ENCODE measurements at places on chromosomes 6 and 20.

DNA sequence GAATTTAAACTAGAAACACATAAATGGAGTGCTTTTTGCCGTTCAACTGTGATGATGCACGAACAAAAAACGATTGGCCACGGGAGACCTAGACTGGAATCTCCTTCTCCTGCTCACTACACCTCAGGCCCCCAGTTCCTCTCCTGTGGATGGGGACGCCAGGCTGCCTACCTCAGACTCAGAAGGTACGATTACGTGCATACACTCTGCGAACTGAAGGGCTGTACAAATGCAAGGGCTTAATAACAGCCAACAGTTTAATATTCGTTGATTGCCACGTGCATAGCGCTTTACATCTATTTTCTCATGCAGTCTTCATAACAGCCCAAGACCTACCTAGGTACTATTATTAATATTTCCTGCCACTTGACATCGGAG, 495 bp upstream of the ARMC2 start:
- DNase-seq = no peak

DNA sequence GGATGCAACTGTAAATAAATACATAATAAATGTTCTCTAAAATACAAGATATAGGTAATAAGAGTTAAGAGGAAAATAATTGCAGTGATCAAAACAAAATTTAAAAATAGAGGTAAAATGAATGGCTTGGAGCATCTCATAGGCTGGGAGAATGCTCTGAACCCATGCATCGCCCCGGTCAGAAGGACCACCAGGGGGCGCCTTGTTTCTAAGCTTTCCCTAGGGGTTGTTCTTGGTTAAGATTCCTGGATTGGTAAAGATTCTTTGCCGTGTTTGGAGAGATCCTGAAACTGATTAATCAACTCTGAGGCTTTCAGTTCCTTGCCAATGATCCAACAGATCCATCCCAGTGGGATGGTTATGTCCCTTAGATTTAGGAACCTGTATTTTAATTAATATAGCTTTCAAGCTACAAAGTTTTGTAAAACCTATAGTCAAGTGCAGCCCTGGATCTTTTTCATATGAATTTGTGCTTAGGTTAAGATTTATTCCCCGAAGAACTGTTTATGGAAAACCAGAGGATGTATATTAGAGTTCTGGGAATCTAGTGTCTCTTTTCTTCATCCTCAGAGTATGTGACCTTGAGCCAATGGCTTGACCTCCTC, 45.3 kb upstream of the PRELID3B start:
- peak; percentile 15 for DNase-seq

- DNase-seq = no peak
Observed at GRCh38 chr6:134261766-134262165, 56.1 kb downstream of the SGK1 start.

GRCh38 chr6:168228676-168229367, 90.8 kb downstream of the DACT2 start:
- no peak for DNase-seq

- no peak for DNase-seq
Observed at GRCh38 chr20:51692806-51693400, 75.3 kb downstream of the ATP9A start.

GRCh38 chr6:106430466-106430865, 69.9 kb downstream of the CRYBG1 start:
- DNase-seq = no peak

GRCh38 chr6:16721977-16722376, 39.3 kb downstream of the ATXN1 start:
- DNase-seq = no peak

DNA sequence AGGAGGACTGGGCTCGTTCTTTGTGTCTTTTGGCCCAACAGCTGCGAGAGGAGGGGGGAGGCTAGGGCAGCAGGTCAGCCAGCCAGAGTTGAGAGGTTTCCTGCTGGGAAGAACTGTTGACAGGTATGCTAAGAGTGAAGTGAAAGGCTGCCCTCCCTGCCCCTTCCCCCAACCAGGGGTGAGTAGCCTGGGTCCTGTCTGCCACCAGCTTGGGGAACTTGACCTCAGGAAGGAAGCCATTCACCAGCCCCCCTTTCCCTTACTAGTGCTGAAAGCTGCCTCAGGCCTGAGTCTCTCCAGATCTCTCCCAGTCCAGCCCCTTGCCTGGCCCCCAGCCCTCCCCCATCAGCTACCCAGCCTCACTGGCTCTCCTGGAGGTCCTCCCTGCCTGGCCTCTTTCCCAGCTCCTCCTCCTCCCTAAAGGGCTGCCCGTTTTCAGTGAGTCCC, 20.7 kb upstream of the ZNF76 start:
- DNase-seq = no peak

GRCh38 chr6:98687752-98688151, 146.6 kb upstream of the POU3F2 start:
- no peak for DNase-seq

DNA sequence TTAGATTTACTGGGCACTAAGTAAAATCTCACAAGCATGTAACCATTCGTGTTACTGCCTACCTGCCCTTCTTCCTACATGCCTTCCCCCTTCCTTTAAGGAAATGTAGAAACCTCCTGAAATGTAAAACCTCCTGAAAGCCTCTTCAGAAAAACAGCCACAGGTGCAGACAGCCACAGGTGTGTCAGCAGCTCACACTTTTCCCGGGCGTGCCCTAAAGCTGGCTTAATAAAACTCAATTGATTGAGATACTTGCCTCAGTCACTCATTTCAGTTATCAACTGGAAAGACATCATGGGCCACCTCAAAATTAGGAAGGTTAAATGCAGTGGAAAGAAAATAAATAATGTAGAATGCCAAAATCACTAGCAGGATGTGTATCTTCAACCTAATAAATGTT, 23.1 kb upstream of the PBOV1 start:
- no peak for DNase-seq

DNA sequence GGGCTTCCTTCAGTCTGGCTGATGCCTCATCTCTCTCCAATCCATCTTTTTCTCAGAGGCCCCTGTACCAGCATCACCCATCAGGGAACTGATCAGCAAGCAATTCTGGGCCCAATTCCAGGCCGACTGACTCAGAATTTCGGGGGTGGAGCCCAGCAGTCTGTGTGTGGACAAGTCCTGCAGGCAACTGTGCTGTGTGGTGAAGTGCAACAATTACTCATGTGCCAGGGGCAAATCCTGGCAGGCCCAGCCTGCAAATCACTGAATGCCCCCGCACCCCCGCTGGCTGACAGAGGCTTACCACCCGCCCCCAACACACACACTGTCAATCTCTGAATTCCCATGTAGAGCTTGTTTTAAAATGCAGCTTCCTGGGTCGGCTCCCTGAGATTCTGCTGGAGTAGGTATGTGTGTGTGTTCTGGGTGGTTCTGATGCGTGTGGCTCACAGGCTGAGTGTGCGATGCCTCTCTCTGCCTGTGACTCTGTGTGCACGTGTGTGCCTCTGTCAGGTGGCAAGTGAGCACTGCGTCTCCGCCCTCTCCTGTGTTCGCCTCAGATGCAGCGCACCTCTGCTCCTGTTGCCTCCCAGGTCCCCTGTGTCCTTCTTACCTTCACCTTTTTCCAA, 45.4 kb downstream of the SSR1 start:
- DNase-seq = peak; percentile 69

DNA sequence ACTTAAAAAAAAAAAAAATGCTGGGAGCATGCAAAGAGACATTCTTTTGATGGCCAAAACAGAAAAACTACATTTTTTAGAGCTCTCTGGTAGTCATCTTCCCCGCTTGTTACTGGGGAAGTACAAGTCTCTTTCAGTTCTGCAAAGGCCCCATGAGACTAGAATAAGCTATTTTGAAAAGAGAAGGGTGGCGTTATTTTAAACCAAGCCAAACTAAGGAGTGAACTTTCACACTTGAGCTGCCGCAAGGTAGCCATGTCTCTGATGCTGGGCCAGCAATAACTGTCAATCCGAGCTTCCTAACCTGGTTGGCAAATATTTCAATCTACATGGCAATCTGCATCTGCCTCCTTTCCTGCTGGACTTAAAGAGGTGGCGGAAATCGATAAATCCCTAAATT, 96.7 kb downstream of the L3MBTL3 start:
- no peak for DNase-seq

DNA sequence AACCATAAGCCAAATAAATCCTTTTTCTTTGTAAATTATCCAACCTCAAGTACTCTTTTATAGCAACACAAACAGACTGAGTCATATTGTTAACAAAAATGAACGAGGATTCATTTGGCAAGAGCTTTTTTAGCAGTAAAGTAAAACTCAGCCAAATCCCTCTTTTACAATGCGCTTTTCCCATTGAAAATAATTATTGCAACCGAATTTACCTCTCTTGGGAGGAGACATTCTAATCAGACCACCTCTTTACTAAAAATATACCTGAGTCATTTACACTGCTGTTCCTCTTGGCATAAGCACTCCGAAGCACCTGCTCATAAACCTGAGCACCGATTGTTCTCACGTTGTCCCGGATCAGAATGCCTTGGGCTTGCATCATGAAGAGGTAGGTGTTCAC, 57.4 kb downstream of the B4GALT5 start:
- DNase-seq = no peak

- DNase-seq = peak; percentile 56
Observed at GRCh38 chr6:13357551-13358075, 29.3 kb upstream of the TBC1D7 start.

GRCh38 chr6:146550911-146551310, 7.3 kb downstream of the RAB32 start:
- no peak for DNase-seq

GRCh38 chr6:164345327-164345726, 930.8 kb downstream of the QKI start:
- no peak for DNase-seq

GRCh38 chr6:37236921-37237320, 20.7 kb upstream of the TBC1D22B start:
- DNase-seq = no peak

DNA sequence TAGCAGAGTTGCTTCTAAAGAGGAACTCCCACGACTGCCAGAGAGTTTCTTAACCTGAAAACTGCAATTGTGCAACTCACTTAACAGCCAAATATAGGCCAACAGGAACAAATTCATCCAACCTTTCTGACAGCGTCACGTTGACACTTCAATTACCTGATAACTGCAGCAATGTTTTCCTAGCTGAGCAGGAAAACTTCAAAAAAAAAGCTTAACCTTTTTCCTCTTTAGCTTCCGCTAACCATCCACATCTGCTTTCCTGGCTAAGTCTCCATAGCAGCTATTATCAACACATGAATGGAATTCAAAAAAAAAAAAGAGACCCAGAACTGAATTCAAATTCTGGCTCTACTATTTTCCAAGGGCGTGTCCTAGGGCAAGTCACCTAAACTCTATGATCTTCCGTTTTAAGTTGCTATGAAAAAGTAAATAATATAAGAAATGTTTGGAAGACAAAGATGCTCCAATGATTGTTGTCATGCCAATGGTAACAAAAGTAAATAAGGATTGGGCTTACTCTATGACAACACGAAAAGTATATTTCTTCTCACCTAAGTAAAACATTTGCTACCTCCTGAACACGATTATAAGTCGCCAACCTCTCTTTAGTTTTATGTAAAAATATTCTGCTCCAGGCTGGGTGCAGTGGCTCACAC, 524.6 kb upstream of the JARID2 start:
- no peak for DNase-seq

DNA sequence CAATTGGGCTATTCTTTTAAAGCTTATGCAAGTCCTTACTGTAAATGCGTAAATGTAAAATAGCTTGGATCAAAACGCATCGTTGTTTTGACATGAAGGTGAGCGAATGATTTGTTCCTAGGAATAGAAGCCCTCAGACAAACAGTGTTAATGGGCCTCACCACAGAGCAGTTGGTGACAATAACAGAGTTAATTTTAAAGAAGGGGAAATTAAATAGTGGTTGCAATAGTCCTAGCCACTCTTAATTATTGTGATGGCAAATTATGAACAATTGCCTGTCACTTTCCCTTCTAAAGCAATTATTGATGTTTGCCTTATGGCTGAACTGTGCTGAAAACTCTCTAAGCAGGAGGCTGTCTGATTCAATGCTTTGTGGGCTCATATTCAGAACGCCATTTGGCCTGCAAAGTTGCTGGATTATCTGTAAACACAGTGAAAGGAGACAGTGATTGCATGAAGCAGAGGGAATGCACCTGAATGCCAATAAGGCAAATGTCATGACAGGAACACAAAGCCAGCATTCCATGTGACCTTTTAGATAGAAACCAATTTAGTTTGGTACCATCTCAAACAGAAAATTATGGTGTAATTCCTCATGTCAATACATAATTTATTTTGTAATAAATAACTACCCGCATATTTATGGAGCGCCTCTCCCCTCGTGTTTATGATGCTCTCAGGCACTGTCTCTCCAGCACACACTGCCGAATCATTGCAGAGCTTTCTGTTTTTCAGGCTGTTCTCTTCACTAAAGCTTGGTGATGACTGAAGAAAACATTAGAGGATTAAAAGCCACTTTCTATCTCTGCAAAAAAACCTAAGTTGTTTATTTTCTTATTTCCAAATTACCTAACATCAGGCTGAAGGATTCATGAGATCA, 387.5 kb downstream of the HACE1 start:
- no peak for DNase-seq

DNA sequence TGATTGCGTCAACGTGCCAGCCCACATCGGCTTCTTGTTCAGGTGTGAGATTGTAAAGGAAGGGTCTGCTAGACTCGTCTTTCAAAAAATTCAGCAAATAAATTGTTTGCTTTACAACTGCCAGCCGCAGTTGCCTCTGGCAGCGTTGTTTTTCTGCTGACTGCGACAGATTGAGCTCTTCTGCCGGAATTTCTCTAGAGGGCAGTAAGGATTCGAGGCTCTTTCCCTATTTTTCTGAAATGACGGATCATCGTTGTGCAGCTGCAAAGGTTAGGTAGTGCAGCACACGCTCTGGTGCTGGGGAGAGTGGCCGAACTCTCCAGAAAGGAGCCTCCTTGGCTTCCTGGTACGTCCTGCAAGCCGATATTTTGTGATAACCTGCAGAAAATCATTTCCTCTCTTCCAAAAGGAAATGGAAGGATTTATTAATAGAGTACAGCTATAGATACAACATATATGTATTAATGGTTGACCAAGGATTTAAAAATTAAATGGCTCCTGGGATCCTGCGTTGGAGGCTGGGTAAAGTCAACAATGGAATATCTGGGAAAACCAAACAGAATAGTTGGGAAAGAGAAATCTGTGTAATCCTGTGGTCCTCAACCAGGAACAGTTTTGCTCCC, 121.9 kb upstream of the ZFP64 start:
- peak; percentile 1 for DNase-seq

- DNase-seq = no peak
Observed at GRCh38 chr6:169365567-169366257, 112.1 kb upstream of the THBS2 start.

- no peak for DNase-seq
Observed at GRCh38 chr6:170243386-170243785, 47.5 kb downstream of the DLL1 start.

DNA sequence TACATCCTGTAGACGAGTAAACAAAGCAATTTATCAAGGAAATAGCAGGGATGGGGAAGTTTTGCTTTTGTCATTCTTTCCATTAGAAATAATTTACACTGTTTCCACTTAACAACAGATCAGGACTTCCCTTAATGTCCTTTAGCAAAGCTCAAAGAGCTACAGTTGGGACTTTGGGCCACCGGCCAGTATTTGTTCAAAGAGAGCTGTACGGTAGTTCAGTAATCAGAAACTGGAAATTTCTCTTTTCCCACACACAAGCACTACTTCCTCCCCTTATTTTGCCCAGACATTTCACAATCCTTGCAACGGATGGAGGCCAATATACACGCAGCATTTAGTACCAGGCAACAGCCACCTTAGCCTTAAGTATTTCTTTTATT, 12.1 kb upstream of the HINT3 start:
- DNase-seq = no peak
